Tongue (tissue), 3 donors: ENCODE measurements at places on chromosomes 12 and 14.

DNA sequence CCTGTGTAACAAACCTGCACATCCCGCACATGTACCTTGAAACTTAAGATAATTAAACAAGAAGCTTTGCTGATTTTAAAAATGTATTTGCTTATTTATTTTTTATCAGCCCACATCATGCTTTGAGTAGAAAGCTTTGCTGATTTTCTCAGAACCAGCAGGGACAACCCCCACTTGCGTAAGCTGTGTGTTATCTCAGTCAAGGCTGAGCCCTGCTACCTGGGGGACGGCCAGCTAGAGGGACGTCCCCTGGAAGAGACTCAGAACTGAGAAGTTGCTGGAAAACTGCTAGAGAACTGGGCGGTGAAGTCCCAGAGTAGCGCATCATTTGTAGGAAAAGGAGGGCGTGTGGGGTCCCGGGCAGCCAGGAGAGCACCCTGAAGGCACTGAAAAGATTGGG, 4.1 kb upstream of the PLEK2 start:
- DNase-seq, result no peak

- no peak for DNase-seq
Observed at GRCh38 chr14:31071151-31071550, 45.0 kb upstream of the STRN3 start.

- peak; percentile 26 for DNase-seq
Observed at GRCh38 chr12:111788178-111788654, 21.5 kb downstream of the ALDH2 start.

DNA sequence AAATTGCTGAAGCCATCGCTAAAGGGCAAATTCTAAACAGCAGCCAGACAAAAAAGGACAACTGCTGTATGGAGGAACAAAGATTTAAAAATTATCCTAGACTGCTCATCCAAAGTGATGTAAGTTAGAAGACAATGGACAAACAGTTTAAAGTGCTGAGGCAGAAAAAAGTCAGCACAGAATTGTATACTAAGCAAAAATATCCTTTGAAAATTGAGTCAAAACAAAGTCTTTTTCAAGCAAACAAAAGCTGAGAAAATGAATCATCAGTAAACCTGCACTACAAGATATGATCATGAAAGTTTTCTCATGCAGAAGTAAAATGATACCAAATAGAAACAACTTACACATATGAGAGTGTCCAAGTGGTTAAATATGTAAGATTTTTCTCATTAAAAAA, 43.6 kb downstream of the EML5 start:
- DNase-seq, result no peak

GRCh38 chr12:116024769-116025168, 252.7 kb downstream of the MED13L start:
- no peak for DNase-seq

- peak; percentile 56 for DNase-seq
Observed at GRCh38 chr14:48747561-48748089, 838.6 kb downstream of the RPS29 start.

GRCh38 chr12:89946518-89947135, 238.0 kb upstream of the ATP2B1 start:
- no peak for DNase-seq

- DNase-seq, result no peak
Observed at GRCh38 chr12:116303066-116303465, 25.6 kb upstream of the MED13L start.

GRCh38 chr14:56817396-56817921, 7.2 kb upstream of the OTX2 start:
- no peak for DNase-seq

DNA sequence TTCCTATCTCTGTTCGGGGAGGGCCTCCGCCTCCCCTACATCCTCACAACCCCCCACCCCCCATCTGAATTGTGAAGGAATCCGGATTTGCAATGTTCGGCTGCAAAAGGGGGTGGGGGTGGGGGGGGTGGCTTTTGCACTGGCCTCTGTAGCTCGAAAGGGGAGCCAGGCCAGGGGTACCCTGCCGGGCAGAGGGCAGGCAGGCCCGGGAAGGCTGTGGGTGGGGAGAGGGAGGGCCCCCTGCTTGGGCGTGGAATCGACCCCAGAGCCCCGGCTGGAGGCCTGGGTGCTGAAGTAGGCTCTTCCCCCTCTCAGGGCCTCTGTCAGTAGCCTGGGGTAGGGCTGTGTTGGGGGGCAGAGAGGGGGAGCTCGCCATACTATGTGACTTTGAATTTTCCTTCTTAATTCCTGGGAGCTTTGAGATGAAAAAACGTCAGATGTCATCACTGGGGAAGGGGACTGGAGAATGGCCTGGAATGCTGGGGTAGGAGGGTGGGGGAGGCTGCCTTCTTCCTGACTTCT, 1.1 kb downstream of the LRP1 start:
- DNase-seq, result no peak

GRCh38 chr12:6356374-6356820, 14.5 kb upstream of the TNFRSF1A start:
- no peak for DNase-seq

GRCh38 chr14:56144176-56144575, 26.0 kb downstream of the PELI2 start:
- DNase-seq, result no peak

- DNase-seq, result no peak
Observed at GRCh38 chr14:59308086-59308485, 119.6 kb downstream of the DAAM1 start.

- DNase-seq, result no peak
Observed at GRCh38 chr12:72269491-72269890, 2.7 kb upstream of the TRHDE start.
